ENCODE measurements at places on chromosomes 7 and 10.
A peak's percentile ranks its signal among the peaks of the same experiment; 100 is the strongest.

GRCh38 chr10:29689001-29689400, 54.2 kb upstream of the SVIL start:
- peak; percentile 16 for DNase-seq

DNA sequence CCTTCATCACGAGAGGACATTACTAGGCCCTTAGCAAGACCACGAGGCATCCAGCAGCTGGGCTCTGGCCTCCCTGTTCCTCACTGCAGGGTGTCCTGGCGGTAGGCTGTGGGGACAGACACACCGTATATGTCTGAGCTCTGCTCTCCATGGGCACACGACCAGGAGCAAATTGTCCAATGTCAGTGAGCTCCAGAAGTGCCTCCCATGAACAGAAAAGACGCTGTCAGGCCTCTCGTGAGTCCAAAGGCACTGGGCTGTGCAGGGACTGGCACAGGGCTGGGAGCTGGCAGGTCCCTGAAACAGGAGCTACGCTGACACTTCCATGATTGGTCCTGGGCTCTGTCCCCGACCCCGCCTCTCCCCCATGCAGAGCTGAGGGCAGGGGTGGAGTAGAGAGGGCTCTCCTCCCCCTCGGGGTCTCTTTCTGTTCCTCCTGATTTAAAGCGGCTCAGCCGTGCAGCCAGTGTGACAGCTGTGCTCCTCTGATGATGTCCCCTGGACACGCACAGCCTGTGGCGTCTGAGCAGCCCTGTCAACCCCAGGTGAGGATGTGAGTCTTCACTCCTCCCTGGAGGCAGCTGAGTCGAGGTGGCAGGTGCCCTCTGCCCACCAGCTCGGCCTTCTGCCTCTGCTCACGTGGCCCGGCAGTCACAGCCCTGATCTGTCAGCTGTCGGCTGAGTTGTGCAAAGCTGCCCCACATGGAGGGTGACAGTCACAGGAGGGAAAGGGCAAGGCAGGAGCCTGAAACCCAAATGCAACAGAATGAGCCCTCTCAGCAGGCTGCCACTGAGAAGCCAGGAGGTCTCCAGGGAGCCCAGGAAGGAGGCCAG, 13.0 kb downstream of the ANTXRL start:
- DNase-seq: peak; percentile 2

GRCh38 chr10:81909453-81909852, 34.5 kb downstream of the NRG3 start:
- no peak for DNase-seq

GRCh38 chr7:42236976-42237810, at the start of gene GLI3:
GLI3 (minus strand) TSS chr7:42237209; CDS start chr7:42223253, 13,956 bp downstream.
- DNase-seq: no peak

- no peak for DNase-seq
Measured at GRCh38 chr7:143410521-143411004, 1.9 kb upstream of the EPHA1 start.

GRCh38 chr7:78558566-78558965, 760.0 kb downstream of the PHTF2 start:
- DNase-seq: no peak

- DNase-seq: no peak
Measured at GRCh38 chr7:45969940-45970339, 48.9 kb upstream of the IGFBP3 start.

DNA sequence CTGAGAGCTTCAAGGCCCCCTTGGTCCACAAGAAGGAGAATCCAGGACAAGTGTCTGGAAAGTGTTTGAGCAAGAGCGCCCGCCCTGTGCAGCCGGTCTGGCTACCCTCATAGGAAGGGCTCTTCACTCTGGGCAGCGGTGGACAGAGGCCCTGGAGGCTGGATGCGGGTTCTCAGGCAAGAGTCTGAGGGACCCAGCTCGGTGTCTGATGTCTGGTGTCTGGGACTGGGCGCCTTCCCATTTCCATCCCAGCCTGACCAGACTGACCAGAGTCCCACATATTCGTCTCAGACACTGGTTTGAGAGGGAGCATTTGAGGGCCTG, 59.8 kb downstream of the HK1 start:
- DNase-seq: no peak

GRCh38 chr10:13298748-13299436, 972 bp downstream of the PHYH start:
- no peak for DNase-seq

DNA sequence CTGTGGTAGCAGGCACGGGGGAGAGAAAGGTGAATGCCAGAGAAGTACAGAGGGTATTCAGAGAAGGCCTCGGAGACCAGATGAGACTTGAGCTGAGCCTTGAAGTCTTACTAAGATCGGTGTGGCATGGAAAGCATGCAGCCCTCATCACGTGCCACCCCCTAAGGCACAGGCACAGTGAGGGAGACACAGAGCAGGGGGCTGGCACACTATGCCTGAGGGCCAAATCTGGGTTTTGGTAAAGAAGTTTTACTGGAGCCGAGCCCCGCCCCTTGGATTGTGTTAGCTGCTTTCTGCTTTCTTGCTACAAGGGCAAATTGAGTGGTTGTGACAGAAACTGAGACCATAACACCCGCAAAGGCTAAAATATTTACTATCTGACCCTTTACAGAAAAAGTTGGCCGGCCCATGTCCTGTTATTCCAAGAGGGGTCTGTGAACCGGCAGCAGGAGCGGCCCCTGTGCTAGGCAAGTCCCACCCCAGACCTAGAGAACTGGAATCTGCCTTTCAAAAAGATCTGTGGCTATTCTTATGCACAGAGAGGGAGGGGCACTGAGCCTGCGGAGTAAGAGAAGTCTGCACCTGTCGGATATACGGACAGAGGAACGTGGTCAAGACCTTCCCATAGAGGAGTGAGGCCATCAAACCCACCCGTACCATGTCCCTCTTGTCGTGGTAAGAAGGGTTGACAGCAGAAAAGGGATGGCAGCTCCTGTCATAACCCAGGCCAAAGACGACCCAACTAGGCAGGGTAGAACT, 109.3 kb upstream of the RHEB start:
- DNase-seq: no peak

GRCh38 chr7:97016381-97017191, 8.0 kb downstream of the DLX5 start:
- DNase-seq: no peak

DNA sequence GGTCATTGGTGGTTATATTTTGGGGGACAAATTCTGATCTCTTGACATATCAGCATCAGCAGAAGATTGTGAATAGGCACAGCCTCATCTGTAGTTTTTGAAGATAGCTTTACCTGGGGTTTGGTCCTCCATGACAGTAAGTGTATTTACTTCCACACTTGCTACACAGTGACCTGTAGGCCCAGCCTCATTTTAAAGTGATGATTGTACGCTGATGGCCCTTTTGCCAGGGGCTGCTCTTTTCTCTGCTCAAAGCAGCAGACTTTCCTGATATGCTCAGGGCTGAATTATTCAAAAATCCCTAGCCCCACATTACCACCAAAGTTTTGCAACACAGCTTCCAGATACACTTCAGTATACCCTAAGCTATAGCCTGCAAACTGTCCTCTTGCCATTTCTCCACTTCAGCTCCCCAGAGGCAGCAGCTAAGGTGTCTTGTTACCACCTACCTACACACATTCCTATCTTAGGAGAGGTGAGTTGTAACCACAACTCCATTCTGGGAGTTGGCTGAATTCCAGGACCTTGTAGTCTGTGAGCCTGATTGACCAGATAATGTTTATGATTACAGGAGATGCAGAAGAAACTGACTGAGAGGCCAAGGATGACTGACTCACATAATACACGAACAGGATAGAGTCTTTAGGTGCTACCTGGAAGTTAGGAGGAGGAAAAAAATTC, 6.0 kb downstream of the ASB4 start:
- no peak for DNase-seq

DNA sequence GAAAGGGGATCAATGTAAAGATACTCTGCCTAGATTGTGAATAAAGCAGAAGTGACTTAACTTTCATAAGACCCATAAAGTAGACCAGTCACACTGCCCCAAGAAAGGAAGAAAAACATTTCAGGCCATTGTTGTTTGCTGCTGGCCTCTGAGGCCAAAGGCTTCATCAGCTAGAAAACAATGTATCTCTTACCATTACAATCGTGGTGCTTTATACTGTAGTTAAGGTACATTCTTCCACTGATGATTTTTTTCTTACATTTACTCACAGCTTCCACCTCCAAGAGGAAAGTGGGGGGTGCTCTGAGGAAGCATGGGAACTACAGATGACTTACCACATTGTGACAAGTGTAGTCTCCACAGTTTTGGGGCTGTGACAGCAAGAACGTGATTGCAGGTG, 68.6 kb downstream of the NRG3 start:
- DNase-seq: no peak

DNA sequence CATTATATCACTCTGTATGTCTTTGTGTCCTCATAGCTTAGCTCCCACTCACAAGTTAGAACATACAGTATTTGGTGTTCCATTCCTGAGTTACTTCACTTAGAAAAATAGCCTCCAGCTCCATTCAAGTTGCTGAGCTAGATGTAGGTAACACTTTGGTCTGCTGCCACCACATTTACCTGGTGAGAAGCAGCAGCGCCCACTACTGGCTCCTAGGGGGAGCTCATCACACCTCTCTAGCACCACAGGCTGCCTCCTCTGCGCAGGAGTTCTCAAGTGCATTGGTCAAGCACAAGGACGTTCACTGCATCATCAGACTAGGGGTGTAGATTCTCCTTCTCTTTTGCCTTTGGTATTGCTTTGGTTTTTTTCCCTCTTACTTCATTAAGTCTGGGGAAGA, 530.9 kb upstream of the AUTS2 start:
- no peak for DNase-seq

DNA sequence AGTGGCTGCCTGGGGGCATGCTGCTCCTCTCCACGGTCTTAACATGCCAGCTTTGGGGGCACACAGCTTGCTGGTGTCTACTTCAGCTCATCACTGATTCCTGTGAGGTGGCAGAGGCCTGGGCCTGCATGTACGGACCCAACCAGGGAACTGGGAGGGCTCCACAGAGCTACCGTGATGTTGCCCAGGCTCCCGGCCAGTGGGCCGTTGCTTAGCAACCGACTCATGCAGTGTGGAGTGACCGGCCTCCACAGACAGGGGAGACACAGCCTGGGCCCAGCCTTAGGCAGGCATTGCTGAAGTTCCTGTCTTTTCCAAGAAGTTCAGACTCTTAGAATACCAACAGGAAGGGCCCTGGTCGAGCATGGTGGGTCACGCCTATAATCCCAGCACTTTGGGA, 25.8 kb upstream of the SH2B2 start:
- DNase-seq: no peak

GRCh38 chr7:155879592-155879991, 67.3 kb upstream of the SHH start:
- DNase-seq: no peak

DNA sequence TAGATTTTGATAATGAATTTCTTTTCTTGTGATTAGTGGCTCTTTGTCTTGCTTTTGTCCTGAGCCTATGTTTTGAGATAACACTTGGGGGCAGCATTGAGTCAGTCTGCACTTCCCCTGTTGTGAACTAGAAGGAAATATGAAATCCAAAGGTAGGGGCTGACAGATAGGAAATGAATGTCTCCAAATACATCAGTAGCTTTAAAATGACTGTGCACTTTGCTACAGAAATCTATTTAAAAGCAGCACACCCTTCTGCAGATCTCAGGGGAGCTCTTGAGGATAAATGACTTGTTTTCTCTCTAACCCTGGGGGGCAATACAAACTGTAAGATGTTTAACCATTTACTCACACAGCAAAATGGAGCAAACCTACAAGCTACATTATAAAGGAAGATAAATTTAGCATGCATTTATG, 176.0 kb upstream of the MYO3A start:
- no peak for DNase-seq

DNA sequence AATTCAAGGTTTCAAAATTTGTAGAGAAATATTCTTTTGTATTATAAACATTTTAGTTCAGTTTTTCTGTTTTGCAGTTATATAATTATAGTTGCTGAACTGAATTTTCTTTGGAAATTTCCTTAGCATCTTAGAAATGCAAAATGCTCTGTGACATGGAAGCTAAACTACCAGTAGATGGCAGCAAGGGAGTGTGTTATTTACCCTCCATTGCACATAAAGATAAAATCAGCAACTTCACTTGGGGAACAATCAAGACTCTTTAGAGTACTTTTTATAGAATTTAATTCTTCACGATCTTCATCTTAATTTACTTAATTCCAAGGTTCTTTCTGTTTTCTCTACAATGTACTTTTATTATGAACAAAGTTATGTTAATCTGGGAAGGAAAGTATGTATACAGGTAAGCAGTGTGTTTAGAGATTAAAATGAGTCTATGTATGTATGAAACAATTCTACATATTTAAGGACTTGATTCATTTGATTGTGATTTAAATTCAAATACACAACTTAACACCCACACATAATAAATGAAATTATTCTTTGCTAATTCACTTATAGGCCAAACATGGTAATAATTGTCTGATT, 404.2 kb downstream of the THSD7A start:
- no peak for DNase-seq

DNA sequence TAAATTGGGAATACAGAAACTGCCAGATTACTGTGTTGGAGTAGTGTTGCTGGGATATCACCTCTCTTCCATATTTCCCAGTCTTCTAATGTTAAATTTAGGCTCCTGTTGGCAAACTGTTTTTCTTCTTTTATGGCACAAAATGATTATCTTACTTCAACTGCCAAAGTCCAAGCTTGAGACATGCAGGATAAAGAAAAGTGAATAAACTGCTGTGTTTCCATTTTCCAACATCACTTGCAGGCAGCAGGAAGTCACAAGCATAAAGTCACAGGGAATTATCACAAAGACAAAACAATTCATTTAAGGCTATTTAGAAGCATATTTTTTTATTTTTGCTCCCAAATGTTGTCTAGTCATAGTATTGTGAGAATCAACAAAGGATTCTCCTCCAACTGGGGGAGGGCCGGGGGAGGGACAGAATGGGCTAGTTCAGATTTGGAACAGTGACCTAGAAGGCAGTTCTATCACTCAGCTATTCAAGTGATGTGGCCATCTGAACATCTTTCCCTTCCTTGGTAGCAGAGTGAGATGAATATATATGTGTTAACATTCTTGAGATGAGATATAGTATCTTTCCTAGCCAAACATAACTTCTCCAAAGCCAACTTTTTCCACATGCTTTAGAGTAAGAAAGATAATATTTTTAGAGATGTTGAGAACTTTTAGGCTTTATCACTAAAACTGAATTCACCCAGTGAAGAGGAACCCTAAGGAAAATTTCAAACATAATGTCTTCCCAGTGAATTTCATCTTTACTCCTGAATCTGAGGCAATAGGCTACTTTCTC, 364.7 kb downstream of the CTNNA3 start:
- DNase-seq: no peak

DNA sequence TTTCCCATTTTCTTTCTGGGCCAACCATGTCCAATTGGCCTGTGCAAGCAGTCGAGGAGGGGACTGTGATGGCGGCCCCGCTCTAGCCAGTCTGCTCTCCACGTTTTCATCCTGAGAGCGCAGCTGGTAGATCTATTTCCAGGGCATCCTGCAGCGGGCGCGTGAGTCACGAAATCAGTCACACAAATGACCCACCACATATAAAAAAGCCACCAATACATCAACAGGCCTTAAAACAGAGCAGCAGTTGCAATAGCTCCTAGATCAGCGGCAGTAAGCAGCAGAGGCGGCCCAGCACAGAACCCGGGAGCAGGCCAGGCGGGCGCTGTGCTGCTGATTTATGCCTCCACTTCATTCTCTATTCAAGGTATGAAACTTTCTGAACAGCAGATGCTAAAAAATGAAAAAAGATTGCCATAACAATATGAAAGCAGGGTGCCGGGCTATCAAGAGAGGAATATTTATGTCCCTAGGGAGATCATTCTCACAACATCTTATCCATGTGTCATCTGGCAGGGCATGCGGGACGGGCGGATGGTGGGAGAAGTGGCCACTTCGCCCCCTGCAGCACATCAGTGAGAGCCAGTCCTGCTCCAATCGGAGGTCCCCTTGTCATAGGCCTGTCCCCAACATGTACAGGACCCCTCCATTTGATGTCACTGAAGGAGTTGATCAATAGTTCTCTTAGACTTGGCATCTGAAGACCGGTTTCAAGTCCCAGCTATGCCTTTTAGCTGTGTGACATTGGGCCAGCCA, 98.0 kb upstream of the GPR26 start:
- no peak for DNase-seq
